Neural crest cell (in vitro differentiated cells): ENCODE measurements at places on chromosomes 12 and 14. TPM values are rescaled to one million over a fixed set of nuclear protein-coding genes. Genes with fewer than 3 reads are reported as not detected.

- DNase-seq = no peak
Observed at GRCh38 chr12:132998741-132999140, 12.6 kb downstream of the ZNF26 start.

FUT8 gene
- total RNA-seq = 63.0 and 67.2 TPM in 2 replicates

- no peak for DNase-seq
Observed at GRCh38 chr14:35989736-35990135, 163.6 kb downstream of the BRMS1L start.

ASPG gene
- total RNA-seq = not detected in 2 replicates

DNA sequence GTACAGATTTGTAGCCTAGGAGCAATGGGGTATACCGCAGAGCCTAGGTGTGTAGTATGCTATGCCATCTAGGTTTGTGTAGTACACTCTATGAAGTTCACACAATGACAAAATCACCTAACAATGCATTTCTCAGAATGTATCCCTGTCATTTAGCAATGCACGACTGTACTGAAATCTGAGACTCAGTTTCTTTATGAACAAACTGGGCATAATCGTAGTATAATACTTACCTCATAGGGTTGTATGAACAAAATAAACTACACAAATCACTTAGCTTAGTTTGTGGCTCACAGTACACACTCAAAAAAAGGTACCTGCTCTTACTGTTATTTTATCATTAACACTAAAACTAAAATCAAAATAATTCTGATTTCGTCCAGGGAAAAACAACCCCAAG lies 6.9 kb upstream of the PRKAG1 start:
- DNase-seq = no peak

- DNase-seq = no peak
Observed at GRCh38 chr12:7844116-7844515, 28.6 kb downstream of the SLC2A14 start.
